Activated CD4-positive, alpha-beta memory T cell treated with anti-CD3 and anti-CD28 coated beads, Interleukin-2, amount 10 ng/mL, durations not matched to agents 7 days and 5 days (primary cell): ENCODE measurements at places on chromosomes 6 and 20. TPM values are rescaled to one million over a fixed set of nuclear protein-coding genes. Genes with fewer than 3 reads are reported as not detected.

DNA sequence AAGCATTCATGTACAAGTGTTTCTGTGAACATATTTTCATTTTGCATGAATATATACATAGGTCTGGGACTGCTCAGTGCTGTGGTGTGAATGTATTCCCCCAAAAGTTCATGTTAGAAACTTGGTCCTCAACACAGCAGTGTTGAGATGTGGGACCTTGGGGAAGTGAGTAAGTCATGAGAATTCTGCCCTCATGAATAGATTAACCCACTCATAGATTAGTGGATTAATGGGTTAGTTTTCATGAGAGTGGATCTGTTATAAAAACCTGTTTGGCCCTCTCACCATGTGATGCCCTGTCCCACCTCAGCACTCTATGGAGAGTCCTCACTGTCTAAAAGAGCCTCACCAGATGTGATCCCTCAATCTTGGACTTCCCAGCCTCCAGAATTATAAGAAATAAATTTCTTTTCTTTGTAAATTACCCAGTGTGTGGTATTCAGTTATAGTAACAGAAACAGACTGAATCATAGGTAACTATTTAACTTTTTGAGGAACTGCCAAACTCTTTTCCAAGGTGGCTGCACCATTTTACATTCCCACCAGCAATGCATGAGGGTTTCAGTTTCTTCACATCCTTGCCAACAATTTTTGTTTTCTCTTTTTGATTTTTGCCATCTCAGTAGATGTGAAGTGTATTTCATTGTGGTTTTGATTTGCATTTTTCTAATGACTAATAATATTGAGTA is 45.3 kb downstream of the QRSL1 start:
- DNase-seq: no peak

- no peak for DNase-seq
These were observed 169.6 kb downstream of the COL9A1 start for GRCh38 chr6:70133246-70133645.

GRCh38 chr6:88698661-88699060 is 264.8 kb downstream of the RNGTT start:
- DNase-seq: no peak

DNA sequence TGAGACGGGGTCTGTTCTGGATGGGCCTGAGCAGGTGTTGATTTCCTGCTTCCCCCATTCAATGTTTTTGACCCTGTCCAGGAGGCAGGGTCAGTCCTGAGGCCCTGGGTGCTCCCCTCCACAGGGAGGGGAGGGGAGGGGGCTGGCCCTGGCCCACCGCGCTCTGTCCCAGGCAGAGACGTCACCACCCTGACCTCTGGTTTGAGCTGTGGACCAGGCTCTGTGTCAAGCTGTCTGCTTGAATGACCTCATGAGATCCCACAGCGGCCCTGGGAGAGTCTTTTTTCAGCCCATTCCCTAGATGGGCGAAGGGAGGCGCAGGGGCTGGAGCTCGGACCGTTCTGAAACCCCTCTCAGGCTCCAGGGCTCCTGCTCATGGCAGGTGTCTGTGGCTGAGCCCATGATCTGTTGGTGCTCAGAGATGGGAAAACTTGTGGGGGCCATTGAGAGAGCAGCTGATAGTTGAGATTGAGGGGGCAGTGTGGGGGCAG is 8.9 kb upstream of the LKAAEAR1 start:
- no peak for DNase-seq

- no peak for DNase-seq
These were observed 1343.4 kb downstream of the GRIK2 start for GRCh38 chr6:102736941-102737368.

- peak; percentile 49 for DNase-seq
These were observed 43.4 kb downstream of the RALY start for GRCh38 chr20:34037121-34037520.

GRCh38 chr6:139474145-139475108 is 100.0 kb upstream of the CITED2 start:
- no peak for DNase-seq

GRCh38 chr6:28280595-28281287 is 631 bp upstream of the PGBD1 start:
- DNase-seq: no peak

- DNase-seq: no peak
These were observed 316.1 kb downstream of the UTRN start for GRCh38 chr6:144601221-144601620.

DNA sequence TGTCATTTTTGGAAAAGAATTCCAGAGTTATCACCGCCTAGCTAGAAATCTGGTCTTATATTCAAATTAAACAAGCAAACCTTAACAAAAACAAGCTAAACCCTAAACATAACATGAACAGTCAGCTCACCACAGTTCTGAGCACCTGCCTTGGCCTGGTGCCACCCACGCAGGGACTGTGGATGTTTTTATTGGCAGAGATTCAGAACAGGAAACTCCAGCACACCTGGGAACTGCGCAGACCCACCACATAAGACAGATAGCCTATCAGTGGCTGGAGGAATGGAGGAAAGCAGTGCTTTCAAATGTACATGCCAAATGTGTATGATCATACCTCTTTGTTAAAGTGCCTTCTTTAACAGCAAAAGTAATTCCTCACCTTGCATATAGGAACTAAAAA is 8.9 kb downstream of the SLC16A10 start:
- no peak for DNase-seq

- DNase-seq: peak; percentile 28
These were observed 15.5 kb upstream of the CLDN20 start for GRCh38 chr6:155248008-155249001.

DNA sequence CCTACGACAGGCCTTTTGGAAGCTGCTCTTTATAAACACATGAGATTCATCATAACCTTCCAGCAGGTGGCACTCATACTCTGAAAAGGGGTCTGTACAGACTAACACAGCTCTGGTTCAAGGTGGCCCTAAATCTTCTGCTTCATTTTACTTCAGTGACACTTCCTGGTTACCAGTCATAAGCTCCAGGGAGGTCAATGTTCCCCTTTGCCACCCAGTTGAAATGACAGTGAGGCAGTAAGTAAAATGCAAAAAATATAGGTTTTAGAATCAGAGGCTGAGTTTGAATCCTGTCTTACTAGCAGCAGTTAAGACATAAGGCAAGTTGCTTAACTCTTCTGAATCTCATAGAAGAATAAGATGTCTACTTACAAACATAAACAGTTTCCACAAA is 132.8 kb downstream of the CDK19 start:
- DNase-seq: peak; percentile 65

DNA sequence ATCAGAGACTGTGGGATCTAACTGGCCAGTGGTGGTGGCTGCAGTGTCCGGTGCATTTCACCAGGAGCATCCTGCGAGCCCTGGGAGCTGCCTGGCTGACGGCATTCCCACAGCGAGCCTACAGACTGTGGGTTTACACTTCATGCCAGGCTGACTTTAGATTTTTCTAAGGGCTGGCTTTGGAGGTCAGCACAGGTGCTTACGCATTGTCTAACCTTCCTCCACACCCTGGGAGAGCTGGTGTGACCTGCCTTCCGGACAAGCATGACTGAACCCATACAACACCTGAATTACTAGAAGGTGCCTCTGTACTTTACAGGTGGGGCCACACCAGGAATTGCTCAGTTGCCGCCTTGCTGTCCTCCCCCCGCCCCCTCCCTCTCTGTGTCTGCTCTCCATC is 96.2 kb downstream of the RREB1 start:
- no peak for DNase-seq

- DNase-seq: peak; percentile 63
These were observed 180.4 kb downstream of the ZNF217 start for GRCh38 chr20:53413186-53413631.

DNA sequence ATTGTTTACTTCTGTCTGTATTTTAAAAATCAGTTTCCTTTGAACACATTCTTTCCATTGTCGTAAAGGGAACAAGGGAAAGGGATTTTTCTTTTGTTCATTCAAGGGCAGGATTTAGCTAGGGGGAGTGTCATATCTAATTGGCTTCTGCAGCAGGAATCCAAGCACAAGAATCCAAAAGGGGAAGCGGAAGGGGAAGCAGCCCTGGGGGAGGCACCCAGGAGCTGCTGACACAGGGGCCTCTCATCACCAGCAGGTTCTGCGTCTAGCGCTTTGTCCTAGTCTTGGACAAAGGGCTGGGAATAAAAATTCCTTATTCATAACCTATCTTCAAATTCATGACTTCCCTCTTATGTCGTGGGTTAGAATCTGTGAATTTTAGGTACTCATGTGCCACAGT is 13.7 kb downstream of the RIPK1 start:
- DNase-seq: no peak

DNA sequence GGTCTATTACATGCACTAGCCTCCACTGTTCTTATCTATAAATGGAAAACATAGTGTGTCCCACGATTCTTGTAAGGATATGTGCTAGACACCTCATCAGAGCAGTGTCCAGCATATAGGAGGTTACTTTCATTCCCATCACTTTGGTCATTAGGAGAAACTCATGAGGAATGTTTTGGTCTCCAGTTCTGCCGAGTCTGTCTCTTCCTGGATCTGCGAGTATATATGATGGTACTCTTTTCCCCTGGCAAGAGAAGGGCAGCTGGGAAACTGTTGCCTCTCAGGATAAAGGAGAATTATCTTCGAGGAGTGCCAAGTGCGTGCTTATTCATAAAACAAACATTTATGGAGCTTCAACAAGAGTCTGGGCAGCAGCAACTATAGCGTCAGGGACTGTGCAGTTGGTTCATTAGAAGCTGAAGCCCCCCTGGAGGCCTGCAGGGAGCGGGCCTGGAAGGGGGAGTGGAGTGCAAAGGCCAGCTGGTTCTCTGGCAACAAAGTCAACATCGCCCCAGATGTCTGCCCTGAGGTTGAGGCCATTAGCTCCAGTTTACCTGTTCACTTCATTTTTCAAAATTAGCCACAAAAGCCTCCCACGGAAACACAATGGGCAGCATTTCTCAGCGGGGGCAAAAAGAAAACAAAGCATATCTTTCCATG is 811.9 kb downstream of the MAFB start:
- no peak for DNase-seq

- no peak for DNase-seq
These were observed 78.3 kb downstream of the CD109 start for GRCh38 chr6:73774311-73774774.

DNA sequence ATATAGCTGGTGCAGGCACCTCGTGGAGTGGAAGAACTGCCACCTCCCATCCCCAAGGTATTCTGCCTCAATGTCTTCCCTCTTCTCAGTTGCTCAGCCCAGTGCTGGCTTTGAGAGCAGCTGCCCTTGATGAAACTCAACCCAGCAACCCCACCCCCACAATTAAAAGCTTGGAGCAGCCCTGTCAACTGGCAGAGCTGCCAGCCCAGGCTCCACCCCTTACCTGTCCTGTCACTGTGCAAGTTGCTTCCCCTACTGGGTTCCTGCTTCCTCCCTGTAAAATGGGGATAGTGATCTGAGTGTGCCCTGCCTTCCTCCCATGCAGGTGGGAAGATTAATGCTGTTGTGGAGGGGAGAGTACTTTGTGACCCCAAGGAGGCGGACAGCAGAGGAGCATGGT is 4.5 kb downstream of the TMEM63B start:
- no peak for DNase-seq

DNA sequence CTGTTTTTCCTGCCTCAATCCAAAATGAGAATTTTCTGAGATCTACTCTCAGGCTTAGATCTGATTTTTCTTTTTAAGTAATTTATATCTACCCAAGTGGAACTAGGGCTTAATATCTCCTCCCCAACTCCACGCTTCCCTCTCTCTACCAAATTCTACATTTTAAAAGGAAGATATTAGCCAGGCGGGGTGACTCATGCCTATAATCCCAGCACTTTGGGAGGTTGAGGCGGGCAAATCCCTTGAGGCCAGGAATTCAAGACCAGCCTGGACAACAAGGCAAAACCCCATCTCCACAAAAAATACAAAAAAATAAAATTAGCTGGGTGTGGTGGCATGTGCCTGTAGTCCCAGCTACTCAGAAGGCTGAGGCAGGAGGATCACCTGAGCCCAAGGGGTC is 61.0 kb downstream of the MTFR2 start:
- no peak for DNase-seq

- DNase-seq: no peak
These were observed 88.1 kb upstream of the IYD start for GRCh38 chr6:150280703-150281102.

GRCh38 chr6:111700135-111700690 is 94.5 kb upstream of the TRAF3IP2 start:
- DNase-seq: no peak

GRCh38 chr20:50666709-50667298 is 24.5 kb downstream of the RIPOR3 start:
- no peak for DNase-seq

DNA sequence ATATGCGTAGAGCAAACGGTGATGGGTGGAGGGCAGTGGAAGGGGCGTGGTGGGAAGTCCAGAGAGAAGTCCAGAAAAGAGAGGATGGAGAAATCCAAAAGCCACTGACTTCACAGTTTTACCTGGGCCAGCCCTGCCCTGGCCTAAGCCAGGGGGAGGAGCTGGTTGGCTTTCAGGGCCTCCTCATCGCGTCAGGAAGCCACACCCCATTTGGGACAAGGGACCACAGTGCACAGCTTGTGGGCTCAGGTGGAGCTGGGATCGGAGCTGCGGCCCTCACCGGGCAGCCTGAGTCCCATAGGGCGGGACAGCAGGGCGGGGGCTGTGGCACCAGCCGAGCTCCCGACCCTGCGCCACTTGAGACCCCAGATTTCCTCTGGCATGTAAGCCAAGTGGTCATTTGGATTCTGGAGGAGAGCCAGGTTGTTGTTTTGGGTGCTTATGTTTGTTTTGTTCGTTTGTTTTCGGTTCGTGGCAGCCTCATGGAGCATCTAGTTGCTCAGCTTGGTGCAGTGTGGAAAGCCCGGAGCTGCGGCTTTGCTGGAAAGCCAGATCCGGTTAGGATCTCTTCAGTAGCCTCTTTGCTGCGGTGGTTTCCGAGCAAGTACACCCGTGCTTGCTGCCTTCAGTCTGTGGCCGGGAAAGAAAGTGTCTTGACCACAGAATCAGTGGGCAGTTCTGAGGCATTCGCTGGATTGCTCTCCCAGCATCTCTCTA is 42.2 kb downstream of the RIOK1 start:
- DNase-seq: no peak

DNA sequence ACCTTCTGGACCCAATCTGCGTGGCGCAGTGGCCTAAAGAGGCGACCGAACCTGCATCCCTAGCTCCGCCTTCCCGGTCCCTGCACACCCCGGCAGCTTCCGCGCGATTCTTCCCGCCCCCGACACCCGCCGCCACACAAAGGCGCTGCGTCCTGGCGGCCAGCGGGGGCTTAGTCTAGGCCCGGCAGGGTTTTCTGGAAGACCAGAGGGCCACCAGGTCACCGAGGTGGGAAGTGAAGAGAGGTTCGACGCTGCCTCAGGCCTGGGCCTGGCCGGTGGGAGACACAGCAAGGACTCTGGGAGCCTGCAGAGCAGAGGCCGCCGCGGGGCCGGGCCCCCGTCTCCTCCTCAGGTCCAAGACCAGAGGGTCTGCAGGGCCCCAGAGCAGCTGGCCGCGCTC is 154.9 kb downstream of the OR2B2 start:
- DNase-seq: peak; percentile 58

COX4I2 gene
- total RNA-seq: not detected

PSORS1C2 gene
- not detected for total RNA-seq

MAP7 gene
- 1.8 TPM for total RNA-seq

GDAP1L1 gene
- total RNA-seq: not detected

STK38 gene
- total RNA-seq: 88.9 TPM

PGC gene
- not detected for total RNA-seq

TSHZ2 gene
- total RNA-seq: 7.1 TPM

ATRN gene
- total RNA-seq: 7.8 TPM

FAM217A gene
- not detected for total RNA-seq

BTN1A1 gene
- not detected for total RNA-seq

SRMS gene
- not detected for total RNA-seq
